ENCODE measurements at places on chromosomes 2 and 18. TPM values are rescaled to one million over a fixed set of nuclear protein-coding genes. Genes with fewer than 3 reads are reported as not detected.

CCDC74B gene
- total RNA-seq, result 2.4 TPM

CHRND gene
- not detected for total RNA-seq

C2orf74 gene
- total RNA-seq, result not detected

CLEC4F gene
- total RNA-seq, result not detected

NT5C1B gene
- not detected for total RNA-seq

POTEI gene
- total RNA-seq, result 0.58 TPM

LAMA1 gene
- 1.7 TPM for total RNA-seq

IKZF2 gene
- 19.8 TPM for total RNA-seq

- DNase-seq, result no peak
Measured at GRCh38 chr2:122340246-122340645, 584.8 kb downstream of the TSN start.

DNA sequence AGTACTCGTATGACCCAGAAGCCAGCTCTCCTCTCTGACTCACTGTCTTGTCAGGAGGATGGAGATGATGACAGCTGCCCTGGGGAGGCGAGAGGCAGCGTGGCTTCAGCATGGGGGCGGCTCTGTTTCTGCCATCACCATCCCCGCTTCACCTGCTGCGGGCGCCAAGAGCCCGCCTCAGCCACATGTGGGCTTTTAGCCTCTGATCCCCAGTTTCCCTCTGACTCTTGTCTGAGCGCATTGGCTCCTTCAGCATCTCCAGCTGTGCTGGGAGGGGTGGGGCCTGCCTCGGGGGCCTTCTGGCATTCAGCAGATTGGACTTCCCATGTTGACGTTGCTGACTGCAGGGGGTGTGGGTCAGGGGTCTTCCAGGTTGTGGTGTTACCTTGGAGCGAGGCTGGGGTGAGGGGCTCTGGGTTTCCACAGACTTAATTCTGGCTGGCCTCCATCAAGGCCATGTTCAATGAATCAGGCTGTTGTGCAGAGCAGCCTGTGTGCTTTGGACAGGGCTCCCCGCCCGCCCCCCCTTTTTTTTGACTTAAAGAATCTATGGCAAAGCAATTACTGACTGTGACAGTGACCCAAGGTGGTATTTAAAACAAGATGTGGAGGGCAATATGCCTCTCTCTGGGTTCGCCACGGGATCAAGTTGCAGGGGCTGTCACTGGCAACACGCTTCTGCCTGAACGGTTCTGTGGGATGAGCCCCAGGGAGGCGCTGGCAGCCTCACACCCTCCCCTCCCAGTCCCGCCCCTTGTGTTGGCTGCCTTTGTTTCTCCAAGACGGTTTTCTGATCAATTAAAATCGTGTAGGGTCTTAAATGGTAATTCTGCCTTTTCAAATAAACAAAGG is 228.3 kb downstream of the LDLRAD4 start:
- peak; percentile 34 for DNase-seq

DNA sequence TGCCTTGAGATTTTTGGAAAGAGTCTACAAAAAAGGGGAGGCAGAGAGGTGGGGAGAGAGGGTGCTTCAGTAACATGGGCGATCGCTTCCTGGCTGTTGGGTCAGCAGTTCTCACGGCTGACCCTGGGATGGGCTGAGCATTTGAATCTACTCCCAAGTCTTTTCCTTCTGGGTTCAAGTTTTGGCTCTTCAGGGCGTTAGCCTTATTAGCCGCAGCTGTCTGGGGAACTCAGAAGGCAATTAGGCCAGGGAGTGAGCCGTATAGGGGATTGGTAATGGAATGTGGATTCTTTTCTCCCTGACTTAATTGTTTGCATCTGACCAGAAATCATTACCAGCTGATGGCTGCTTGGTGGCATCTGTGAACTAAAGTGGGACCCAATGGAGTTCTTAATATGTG is 250.5 kb upstream of the SKOR2 start:
- DNase-seq, result no peak

DNA sequence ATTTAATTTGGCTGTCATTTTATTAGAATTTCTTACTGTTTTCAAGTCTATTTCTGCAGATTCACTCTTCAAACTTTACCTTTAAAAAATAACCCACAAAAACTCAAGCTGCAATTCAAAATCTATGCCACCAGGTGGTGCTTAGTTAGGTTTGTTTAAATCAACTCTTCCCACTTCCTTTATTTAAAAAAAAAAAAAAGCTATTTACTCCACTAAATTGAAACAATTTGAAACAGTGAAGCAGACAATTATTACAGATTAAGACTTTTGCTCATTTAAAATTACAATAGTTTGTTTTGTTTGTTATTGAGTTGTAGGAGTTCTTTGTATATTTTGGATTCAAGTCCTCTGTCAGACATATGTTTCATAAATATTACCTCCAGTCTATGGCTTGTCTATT is 300.0 kb downstream of the PDE11A start:
- DNase-seq, result no peak

DNA sequence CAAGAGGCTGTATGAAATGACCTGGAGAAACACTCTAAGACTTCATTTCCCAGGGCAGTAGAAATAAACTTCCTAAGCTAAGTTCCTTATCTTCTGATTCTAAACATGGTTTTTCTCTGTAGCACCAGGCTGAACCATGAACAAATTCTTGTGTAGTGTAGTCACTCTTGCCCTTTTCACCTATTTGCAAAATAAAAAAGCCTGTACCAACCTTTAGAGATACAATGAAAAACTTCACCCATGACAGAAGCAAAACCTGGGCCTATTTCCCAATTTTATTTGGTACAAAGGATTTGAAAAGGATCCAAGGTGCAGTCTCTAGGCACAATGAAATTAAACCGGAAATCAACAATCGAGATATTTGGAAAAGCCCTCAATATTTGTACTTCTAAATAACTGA is 43.6 kb downstream of the POLR1A start:
- peak; percentile 44 for DNase-seq

DNA sequence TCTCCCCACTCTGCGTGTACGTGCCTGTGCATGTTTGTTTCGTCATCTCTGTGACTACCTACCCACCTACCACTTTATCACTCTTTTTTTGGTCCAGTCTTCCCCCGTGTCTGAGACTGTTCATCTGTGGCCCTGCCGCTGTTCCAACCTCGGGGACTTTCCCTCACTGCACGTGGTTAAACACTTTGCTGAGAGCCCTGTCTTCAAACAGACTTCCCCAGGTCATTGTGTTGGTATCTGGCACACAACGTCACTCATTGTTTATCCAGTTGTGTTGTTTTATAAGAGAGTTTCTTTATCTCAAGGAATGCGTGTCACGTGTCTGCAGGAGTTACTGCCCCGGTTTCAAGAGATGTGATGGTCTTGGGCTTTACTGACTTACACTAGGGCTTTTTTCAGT is 262.0 kb upstream of the RASGRP3 start:
- DNase-seq, result peak; percentile 74

DNA sequence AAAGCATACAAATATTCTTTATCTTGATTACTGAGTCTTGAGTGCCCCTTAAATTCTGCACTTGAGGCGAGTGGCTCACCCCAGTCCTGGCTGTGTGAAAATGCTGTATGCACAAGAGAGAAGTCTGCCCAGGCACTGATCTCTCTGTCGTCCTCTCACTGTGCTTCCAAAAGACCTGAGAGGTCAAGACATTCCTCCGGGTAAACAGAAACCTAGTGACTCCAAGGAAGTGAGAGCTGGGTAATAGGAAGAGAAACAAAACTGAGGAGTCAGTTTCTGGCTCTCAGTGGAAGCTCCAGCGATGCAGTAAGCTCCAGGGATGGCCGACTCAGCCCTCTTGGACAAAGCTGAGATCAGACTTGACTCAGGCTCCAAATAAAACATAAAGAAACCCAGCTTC is 70.9 kb downstream of the AAK1 start:
- DNase-seq, result peak; percentile 23

GRCh38 chr2:184504252-184504651 is 94.1 kb upstream of the ZNF804A start:
- DNase-seq, result no peak

DNA sequence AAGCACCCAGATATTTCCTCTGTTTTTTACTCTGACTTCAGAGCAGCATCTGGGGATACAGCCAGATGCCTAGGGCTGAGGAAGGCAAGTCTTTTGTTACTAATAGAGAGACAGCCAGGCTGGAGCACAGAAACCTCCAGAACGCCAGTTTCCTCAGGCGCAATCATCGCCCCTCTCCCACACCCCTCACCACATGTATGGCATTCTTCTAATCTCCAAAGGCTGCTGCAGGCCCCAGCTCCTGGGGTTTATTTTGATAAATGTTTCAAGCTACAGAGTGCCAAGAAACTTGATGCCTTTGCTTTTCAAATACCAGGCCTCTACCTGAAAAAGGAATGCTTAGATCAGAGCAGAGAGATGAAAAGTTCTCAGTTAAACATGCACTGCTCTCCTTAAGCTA is 283.6 kb downstream of the RBM43 start:
- no peak for DNase-seq

DNA sequence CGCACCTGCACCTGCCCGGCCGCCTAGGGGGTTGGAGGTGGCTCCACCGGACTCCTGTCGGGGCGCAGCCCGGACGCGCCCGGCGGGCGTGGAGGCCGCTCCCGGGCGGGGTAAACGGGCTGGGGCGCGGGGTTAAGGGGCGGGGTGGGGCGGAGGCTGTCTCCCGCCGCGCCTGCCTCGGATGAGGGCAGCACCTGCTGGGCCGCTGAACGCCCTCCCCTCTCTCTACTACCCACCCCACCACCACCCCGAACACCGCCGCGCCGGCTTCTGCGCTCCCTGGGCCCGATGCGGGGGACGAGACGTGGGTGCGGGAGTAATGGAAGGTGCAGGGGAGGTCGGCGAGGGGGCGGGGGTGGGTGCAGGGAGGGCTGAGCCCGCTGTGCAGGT is 224.8 kb upstream of the ID2 start:
- peak; percentile 85 for DNase-seq

- DNase-seq, result peak; percentile 55
Measured at GRCh38 chr2:217827430-217828201, 175.2 kb downstream of the TNS1 start.

DNA sequence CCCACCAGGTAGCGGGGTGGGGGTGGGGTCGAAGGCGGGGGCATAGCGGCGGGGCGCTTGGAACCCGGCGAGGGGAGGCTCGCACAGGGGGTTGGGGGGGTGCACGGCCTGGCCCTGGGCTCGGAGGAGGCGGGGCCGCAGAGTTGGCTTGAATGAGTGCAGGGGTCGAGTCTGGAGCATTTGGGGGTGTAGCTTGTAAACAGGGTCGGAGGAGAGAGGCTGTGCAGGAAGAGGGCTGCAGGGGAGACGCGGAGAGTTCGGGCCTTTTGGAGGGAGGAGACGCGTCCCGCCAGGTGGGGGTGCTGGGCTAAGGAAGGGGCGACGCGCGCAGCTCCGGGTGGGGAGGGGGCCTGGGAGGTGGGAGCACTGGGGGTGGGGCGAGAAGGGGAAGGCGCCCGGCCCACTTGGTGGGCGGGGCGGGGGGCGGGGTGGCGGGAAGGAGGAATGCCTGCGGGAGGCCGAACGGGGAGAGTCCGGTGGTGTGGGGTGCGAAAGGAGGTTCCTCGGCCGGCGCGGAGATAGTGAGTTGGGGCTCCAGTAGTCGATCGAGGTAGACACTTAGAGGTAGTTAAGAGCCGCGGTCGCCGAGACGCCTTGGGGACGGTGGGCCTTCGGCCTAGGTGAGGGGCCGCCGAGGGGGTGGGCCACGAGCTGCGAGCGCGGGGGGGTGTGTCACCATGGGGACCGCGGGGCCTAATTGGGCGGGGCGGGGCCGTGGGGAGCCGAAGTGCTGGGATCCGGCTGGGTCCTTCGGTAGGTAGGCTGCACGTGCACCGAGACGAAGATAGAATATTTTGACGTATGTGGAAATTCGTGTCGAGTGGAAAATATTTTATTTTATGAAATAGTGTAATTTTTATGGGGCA is 774 bp downstream of the MSH6 start:
- DNase-seq, result peak; percentile 92

GRCh38 chr18:58316396-58317342 is 272.6 kb downstream of the NEDD4L start:
- no peak for DNase-seq

- no peak for DNase-seq
Measured at GRCh38 chr2:28633746-28634145, 117.9 kb upstream of the PPP1CB start.

GRCh38 chr18:57561728-57562423 is 24.6 kb downstream of the FECH start:
- no peak for DNase-seq

- DNase-seq, result no peak
Measured at GRCh38 chr2:152155209-152155608, 20.4 kb downstream of the STAM2 start.

- no peak for DNase-seq
Measured at GRCh38 chr2:95303191-95303919, 6.2 kb downstream of the KCNIP3 start.

DNA sequence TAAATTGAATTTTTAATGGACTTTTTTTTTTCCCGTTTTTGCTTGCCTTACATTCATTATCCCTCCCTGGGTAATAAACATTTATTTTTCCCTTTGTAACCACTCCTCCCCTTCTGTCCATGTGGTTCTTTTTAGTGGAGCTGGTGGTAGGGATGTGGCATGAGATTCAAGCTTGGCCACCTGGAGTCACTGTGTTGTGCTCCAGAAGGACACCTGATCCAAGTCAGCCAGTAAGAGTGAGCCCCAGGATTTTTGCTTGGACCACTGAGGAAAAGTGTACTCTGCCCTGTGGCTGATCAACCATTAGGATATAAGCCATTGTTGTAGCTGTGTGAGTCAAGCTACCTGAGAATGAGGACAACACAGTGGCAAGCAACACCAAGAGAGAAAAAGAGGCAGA is 11.1 kb upstream of the ACTR3 start:
- no peak for DNase-seq

DNA sequence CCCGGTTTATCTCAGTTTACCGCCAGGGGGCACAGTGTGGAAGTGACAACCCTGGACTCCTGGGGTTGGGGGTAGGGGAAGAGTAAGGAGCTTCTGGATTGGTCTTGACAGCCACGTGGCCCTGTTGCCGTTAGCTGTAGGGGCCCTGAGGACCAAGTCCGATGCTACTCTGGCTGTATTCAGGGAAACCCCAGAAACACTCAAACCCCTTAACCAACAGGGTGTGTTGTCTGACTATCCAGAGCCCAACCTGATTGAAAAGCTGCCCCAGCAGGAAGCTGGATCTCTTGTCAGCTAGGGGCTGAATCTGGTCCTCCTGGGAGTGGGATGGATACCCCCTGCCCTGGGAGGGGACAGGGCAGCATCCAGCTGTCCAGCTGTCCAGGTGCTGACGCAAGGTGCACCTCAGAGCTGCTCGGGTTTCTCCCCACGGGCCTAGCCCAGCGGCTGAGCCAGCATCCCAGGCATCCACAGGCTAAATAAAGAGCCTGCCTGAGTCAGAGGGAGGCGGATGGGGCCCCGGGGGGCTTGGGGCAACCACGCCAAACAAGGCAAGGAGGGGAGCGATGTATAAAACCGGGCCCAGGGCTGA is 3.1 kb upstream of the GMPPA start:
- peak; percentile 85 for DNase-seq

DNA sequence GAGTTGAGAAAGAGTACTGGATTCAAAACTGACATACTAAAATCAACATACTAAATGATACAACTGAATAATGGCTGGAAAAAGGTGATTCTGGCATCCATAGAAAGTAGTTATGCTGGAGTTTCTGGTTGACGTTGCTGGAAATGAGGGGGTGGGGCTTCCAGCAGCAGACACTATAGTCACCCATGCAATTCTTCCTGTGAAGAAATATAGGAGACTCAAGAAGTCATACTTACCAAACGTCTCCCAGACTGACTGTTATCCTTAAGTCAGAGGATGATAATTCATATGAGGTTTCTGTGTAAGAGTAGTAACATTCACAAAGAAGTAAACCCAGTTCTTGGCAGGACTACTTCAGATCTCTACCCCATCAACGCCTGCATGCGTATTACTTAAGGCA is 23.6 kb downstream of the DTNB start:
- no peak for DNase-seq

- peak; percentile 54 for DNase-seq
Measured at GRCh38 chr2:85584857-85585780, 888 bp downstream of the VAMP5 start.

All from stomach (tissue), 19 donors.